CD8-positive, alpha-beta T cell (primary cell): ENCODE measurements at places on chromosomes 6 and 20.

DNA sequence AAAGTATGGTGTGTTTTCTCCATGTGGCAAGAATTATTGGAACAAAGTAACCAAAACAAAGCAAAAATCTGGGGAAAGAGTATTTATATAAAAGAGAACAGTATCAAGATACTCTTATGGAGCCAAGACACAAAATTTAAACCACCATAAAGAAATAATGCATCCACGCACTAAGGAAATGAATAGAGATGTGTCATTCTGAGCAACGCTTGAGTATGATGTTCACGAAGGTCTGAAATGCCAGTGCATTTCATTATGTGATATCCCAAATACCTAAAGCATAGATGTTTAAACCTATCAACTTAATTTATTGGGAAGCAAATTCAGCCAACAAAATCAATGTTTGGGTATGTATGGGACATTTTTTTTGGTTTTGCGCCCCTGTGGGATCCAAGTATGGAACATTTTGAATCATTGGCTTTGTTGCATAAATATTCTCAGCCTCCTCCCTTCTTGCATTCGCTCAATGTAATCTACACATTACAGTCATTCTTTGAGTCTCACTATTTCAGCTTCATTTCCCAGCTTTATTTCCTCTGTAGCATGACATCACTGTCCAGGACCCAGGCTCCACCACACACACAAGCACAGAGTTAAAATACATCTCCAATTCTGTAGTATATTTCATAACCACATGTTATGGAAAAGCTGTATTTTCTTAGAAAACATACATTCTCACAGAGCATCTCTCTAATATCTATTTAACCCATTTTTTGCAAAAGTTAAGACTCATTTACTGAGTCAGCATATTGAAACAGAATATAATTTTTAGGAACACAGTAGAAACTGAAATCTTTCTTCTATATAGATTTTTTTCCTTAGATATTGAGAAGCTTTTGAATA is 11.6 kb upstream of the MOXD1 start:
- no peak for DNase-seq

DNA sequence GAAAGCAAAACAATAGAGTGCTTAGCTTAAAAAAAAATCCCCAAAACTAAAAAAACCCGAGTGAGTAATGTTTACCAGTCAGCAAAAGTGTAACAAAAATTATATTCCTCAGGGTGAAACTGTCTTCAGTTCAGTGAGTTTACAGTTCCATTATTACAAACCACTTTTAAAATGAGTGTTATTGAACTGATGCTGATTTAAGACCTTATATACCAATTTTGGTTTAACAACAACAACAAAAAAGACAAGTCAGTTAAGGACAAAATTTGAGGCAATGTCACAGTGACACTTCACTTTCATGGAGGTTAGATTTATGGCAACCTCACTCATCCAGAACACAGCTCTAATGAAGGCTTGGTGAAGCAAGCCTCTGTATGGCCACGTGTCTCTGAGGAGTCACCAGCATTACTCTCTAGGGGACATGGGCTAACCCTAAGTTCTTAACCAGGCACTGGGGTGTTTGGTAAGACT is 630.8 kb downstream of the PHF3 start:
- no peak for DNase-seq

- no peak for DNase-seq
Observed at GRCh38 chr6:5151955-5152401, 66.8 kb downstream of the PPP1R3G start.

DNA sequence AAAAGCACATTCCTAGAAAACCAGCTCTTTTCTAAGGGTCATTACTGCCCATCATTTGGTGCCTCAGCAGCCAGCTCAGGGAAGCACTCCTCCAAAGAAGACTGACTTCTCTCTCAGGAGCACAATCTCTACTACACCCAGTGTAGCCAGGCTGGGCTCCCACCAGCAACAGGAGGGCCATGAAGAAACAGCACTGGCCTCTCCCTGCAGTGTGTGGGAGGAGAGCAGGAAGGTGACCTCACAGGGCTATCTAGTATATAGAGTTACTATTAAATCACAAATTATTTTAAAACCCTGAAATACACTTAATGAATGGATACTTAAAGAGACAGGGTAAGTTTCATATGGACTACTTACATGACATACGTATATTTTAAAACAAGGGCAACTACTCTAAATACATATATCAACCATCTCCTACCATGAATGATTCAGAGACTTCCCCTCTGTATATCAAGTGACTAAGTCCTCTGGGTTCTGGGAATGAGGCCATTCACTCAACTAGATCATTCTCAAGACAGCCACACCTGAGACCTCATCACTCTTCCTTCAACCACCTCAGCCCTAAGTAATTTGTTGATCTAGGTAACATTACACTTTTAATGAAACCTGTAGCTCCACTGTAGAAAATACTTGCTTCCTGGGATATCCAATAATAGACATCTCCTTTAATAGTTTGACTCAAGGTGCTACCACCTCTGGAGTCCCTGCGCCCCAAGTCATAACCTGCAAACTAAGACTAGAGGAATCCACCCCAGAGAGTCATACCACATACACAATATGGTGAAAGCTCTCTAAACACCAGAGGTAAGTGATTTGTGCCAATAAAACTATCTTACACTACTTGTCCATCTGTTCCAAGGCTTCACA is 25.2 kb downstream of the TBX18 start:
- DNase-seq = no peak

GRCh38 chr6:113375950-113376846 is 480.9 kb upstream of the MARCKS start:
- DNase-seq = no peak

GRCh38 chr6:161192636-161193411 is 81.0 kb downstream of the AGPAT4 start:
- DNase-seq = no peak
